ENCODE measurements at places on chromosomes 12 and 14.
A peak's percentile ranks its signal among the peaks of the same experiment; 100 is the strongest.

DNA sequence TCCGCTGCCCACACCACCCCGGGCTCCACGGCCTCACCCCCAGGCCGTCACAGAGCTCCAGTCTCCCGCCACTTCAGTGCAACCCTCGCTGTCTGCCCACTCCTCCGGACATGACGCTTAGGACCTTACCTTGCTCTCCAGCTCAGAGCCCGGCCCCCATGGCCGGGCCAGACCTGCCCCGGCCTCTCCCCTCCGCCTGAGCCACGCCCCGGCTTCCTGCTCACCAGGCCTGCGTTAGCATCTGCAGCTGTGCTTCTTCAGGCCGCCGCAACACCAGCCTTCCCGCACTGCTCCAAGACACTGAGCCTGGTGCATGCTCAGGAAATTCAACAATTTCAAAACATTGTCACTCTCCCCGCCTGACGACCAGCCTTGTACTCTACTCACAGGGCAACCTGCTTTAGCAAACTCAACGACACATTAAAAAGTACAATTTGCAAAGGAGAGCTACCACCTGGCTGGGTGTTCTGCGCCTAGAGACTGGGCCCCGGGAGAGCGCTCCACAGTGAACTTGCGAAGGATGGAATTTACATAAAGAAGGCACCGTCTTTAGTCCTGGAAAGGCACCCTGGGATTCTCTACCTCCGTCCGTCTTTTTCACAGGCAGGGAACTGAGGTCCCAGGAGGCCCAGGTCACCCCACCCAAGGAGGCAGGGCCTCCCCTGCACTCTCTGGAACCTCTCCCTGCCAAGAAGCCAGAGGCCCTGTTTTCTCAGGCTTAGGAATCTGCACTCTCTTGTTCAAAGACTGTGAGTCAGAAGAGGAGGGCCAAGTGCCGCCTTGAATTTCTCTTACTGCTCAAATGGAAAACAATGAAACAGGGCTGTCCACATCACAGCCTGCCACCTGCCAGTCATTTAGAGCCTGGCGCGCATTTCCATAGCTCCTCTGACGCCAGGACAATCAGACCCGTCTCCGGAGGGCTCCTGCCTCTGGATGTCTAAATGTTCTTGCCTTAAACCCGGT is 51.3 kb downstream of the STX2 start:
- DNase-seq = no peak

GRCh38 chr14:83297361-83297760 is 1763.7 kb upstream of the SEL1L start:
- DNase-seq = no peak

DNA sequence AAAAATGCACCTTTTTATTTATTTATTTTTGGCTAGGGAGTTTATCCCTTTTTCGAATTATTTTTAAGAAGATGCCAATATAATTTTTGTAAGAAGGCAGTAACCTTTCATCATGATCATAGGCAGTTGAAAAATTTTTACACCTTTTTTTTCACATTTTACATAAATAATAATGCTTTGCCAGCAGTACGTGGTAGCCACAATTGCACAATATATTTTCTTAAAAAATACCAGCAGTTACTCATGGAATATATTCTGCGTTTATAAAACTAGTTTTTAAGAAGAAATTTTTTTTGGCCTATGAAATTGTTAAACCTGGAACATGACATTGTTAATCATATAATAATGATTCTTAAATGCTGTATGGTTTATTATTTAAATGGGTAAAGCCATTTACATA is 14.9 kb upstream of the SNAPC1 start:
- DNase-seq = no peak

DNA sequence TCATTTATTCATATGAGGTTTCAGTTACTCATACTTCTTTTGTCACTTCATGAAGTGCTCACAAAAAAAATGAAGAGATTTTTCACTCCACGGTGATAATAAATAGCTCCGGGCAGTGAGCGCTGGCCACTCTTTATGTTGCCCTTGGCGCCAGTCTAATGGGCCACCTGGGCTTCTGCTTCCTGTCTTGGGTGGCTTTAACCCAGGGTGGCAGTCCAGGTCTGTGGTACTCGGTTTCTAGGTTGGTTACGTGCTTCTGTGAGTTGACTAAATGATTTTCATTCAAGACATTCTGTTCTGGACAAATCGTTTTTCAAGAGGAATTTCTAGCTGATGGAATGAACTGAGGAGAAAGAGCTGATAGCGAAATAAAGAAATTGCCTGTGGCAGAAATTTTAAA is 34.6 kb upstream of the NID2 start:
- no peak for DNase-seq

DNA sequence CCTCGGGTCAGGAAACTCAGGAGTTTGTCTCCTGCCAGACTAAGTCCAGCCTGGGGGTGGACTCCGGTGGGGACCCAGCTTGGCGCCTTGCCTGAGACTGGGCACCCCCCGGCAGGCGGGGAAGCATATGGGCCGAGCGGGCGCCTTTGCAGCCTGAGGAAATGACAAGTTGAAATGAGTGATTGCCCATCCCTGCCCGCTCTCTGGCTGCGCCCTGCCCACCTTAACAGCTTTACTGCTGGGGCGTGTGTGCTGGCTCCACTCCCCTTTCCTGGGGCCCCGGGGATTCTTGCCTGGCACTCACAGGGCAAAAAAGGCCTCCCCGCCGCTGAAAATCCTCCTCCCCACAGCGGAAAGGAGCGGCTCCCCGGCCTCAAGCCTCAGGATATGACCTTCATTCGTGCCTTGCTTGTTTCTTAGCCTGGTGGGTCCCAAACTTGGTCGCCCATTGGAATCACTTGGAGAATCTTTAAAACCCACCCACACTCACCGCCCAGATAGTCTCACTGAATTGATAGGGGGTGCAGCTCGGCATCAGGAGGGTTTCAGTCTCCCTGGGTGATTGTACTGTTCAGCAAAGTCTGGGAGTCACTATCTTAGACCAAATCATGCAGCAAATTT is 1.5 kb downstream of the RFLNA start:
- DNase-seq = no peak

- no peak for DNase-seq
Measured at GRCh38 chr14:80164991-80165721, 46.1 kb downstream of the DIO2 start.

- DNase-seq = no peak
Measured at GRCh38 chr12:9717070-9717925, 15.6 kb downstream of the CLECL1 start.

DNA sequence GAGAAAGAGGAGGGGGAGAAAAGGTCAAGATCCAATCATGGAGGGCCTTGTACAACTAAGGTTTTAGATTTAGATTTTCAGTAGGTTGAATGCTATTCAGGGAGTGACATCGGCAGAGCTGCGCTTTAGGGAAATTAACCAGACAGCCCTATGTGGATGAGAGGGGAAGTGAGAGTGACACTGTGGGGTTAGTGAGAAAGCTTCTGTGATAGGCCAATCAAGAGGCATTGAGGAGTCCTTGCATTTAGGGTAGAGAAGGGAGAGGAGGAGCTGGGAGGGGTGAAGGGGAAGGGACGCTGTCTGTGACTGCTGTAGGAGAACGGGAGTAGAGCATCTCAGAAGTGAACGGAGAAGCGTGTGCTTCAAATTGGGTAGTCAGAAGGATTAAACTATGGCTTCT is 3.4 kb downstream of the HSD17B6 start:
- DNase-seq = no peak

- DNase-seq = no peak
Measured at GRCh38 chr14:77344377-77344996, 23.7 kb downstream of the GSTZ1 start.

GRCh38 chr14:31877255-31877798 is 199.8 kb upstream of the ARHGAP5 start:
- DNase-seq = no peak

- DNase-seq = peak; percentile 34
Measured at GRCh38 chr14:95516554-95517181, at the start of gene SYNE3. TSS of gene SYNE3 (minus strand) at chr14:95516650. CDS start at chr14:95475821, 40,829 bp downstream.

DNA sequence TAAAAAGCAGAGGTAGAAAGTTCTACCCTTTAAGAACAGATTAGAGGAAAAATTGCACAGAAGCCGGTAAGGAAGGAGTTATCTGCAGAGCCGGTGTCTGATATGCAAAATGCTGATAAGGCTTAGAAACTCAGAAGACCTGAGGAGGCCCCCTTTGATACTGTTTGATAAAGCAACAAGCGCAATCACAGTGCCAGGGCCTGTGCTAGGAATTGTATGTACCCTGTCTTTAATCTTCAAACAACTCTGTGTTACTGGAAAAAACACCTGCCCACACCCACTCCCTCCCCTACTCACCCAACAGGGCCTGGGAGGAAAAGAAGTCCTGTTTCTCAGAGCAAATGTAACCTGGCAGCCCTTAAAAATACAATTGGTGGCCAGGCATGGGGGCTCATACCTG is 112.7 kb upstream of the FUT8 start:
- DNase-seq = no peak

- no peak for DNase-seq
Measured at GRCh38 chr12:43352001-43352400, 200.0 kb downstream of the ADAMTS20 start.

DNA sequence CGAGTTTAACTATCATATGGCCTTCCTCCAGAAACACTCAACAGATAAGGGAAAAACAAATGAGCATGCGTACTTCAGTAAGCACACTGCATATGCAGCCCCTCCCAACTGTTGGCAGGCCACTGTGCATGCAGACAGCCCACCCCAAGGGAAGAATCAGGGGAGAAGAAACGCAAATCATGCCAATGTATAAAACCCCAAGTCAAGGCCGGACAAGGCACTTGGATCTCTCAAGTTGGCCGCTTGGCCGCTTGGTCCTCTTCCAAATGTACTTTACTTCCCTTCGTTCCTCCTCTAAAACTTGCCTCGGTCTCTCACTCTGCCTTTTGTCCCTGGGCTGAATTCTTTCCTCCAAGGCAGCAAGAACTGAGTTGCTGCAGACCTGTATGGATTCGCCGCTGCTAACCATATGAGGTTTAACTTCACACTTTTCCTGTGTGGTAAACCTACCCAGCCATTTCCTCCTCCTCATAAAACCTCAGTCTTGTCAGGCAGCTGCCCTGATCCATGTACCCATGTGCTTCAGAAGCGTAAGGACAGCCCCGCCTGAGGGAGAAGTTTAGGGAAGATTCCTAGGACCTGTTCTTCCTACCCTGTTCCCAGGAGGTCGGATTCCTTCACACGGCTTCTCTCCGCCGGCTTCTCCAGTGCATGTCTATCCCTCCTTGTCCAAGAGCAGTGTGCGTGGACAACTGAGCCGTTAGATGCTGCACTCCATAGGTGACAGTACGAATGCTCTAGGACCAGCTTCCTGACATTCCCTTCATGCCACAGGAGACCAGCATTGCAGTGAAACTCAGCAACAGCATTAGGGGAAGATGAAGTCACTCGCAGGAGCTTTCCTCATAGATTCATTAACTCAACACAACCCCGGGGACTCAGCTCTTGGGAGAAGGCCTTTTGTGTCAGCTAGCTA is 188.0 kb downstream of the MON2 start:
- no peak for DNase-seq

GRCh38 chr12:109816870-109817269 is 16.3 kb downstream of the TRPV4 start:
- no peak for DNase-seq

GRCh38 chr14:100467939-100468338 is 119.3 kb downstream of the BEGAIN start:
- DNase-seq = no peak

- DNase-seq = no peak
Measured at GRCh38 chr14:44528180-44528579, 21.1 kb upstream of the FSCB start.

DNA sequence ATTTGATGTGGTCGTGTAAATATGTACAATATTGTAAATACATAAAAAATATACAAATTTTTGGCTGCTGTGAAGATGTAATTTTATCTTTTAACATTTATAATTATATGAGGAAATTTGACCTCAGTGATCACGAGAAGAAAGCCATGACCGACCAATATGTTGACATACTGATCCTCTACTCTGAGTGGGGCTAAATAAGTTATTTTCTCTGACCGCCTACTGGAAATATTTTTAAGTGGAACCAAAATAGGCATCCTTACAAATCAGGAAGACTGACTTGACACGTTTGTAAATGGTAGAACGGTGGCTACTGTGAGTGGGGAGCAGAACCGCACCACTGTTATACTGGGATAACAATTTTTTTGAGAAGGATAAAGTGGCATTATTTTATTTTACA is 49.6 kb downstream of the TBK1 start:
- DNase-seq = no peak

- peak; percentile 78 for DNase-seq
Measured at GRCh38 chr12:51047655-51048540, at the start of gene LETMD1. TSS of gene LETMD1 (plus strand) at chr12:51048327. CDS start at chr12:51048357, 30 bp downstream.

DNA sequence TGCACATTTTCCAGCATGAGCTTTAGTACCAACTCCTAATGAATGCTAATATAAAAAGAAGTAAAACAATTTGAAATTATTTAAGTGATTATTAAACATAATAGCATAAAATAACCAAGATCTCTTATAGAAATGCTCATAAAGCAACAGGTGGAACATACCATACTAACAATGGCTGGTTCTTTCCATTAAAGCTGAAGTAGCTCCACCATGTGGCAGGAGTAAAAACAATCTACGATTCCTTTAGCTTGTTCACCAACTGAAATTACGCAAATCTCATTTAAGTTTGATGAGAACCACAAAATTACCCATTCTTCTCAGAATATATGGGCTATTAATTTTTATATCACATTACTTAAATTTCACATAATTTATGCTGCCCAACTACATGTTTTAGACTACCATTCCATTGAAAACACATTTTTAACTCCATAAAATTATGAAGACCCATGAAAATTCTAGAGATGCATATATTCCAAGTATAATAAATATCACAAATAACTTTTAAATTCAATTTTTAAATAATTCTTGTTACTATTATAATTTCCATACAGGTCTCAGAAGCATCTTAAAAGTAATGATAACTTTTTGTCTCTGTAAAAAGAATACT is 213.6 kb downstream of the DAD1 start:
- no peak for DNase-seq

DNA sequence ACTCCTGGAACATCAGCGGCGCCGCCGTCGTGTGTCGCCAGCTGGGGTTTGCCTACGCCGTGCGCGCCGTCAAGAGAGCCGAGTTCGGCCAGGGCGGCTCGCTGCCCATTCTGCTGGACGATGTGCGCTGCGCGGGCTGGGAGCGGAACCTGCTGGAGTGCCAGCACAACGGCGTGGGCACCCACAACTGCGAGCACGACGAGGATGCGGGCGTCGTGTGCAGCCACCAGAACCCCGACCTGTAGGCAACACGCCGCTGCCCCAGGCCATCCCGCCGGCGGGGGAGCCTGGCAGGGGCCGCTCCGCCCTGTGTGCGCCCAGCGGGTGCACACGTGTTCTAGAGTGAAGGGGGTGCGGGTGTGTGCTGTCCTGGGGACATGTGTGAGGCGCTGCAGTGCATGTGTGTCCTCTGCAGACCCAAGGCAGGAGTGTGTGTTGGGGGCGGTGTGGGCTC is 8.7 kb upstream of the CYP46A1 start:
- no peak for DNase-seq

DNA sequence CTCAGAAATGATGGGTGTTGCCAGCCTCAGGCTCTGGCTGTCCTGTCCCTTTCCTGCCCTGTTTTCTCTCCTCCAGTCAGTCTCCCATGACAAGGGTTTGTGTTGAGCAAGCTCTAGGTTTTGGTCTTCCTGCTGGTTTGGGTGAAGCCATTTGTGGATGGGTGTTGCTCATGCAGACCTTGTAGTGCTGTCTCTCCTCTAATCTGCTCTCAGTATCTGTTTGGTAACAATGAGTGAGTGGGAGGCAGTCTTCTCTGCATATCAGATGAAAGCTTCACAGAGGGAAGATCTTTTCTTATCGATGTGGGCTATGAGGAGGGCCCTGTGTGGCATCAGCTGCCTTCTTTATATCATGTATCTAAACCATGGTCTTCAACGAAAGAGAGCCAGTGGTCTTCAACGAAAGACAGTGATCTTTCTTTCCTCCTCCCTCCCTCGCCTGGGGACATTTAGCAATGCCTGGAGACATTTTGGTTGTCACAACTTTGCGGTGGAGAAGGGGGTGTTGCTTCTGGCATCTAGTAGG is 3.6 kb downstream of the CMA1 start:
- no peak for DNase-seq

GRCh38 chr14:91453744-91454143 is 36.1 kb upstream of the CCDC88C start:
- DNase-seq = no peak
